Activated naive CD4-positive, alpha-beta T cell treated with anti-CD3 and anti-CD28 coated beads, Interleukin-2, amount 10 ng/mL, durations not matched to agents 7 days and 5 days (primary cell): ENCODE measurements at places on chromosomes 2 and 18.

- no peaks in the 10 kb centered on the region for H3K36me3 ChIP-seq
- no peak overlapping the region for H3K27ac ChIP-seq
Measured at GRCh38 chr18:74996055-74996454, 212.9 kb downstream of the PTGR3 start.

GRCh38 chr2:30765191-30765590, 42.1 kb downstream of the CAPN13 start:
- peaks cover 2% of the 10 kb centered on the region for H3K4me1 ChIP-seq
- H3K27me3 ChIP-seq = peaks cover 23% of the 10 kb centered on the region
- no peak overlapping the region for H3K27ac ChIP-seq
- no peak overlapping the region for H3K4me3 ChIP-seq
- H3K36me3 ChIP-seq = no peaks in the 10 kb centered on the region

DNA sequence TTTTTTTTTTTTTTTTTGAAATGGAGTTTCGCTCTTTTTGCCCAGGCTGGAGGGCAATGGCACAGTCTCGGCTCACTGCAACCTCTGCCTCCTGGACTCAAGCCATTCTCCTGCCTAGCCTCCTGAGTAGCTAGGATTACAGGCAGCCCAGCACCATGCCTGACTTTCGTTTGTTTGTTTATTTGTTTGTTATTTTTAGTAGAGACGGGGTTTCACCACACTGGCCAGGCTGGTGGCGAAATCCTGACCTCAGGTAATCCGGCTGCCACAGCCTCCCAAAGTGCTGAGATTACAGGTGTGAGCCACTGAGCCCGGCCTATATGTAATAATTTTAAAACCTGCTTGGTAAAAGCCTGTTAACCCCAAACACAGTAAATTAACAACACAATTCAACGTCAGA, 435.7 kb downstream of the LRRTM4 start:
- H3K36me3 ChIP-seq = no peaks in the 10 kb centered on the region
- no peak for DNase-seq
- no peaks in the 10 kb centered on the region for H3K27me3 ChIP-seq
- H3K4me3 ChIP-seq = no peak overlapping the region

- H3K27me3 ChIP-seq = peaks cover 9% of the 10 kb centered on the region
- no peak overlapping the region for H3K27ac ChIP-seq
- no peak overlapping the region for H3K4me3 ChIP-seq
Measured at GRCh38 chr18:58619596-58619930, 9.3 kb downstream of the ALPK2 start.

DNA sequence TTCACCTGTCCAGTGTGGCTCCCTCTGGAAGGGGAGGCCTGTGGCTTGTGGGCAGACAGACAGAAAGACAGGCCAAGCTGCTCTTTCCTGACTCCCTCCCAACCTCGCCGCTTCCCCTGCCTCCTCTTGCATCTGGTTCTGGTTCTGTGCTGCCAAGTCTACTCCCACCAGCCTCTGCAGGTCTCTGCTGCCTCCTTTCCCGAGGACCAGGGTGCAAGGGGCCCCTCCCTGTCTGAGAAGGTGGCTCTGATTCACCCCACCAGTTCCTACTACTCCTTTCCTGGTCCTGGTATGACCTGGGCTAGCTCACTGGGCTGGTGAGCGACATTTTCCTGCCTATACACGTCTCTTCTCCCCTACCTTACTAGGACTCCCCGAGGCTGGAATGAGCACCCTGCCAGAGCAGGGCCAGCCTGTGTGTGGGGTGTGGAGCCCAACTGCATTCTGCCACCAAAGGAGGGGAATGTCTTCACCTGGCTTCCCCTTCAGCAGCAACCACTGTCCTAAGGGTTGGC, 238.5 kb downstream of the CELF4 start:
- no peaks in the 10 kb centered on the region for H3K27me3 ChIP-seq
- no peaks in the 10 kb centered on the region for H3K4me1 ChIP-seq
- H3K4me3 ChIP-seq = no peak overlapping the region
- no peaks in the 10 kb centered on the region for H3K36me3 ChIP-seq
- no peak overlapping the region for H3K27ac ChIP-seq

DNA sequence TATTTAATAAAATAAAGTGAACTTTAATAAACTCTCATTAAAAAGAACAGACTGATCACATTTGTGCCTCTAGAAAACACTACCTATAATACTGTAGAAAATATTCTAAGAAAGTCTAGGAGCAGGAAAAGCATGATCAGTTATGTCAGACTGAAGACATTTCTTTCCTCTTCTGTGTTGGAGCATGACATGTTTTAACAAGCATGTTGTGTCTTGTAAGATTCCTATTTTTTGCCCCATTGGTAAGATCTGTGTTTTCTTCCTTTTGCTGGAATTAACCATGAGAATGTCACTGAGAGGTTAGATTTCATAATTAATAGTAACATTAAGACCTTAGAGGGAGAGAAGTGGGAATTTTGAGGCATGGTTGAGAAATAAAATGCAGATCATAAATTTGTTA, 27.7 kb downstream of the LAMA3 start:
- H3K27ac ChIP-seq = no peak overlapping the region
- DNase-seq = no peak
- peaks cover 17% of the 10 kb centered on the region for H3K4me1 ChIP-seq
- no peak overlapping the region for H3K4me3 ChIP-seq
- H3K36me3 ChIP-seq = no peaks in the 10 kb centered on the region

DNA sequence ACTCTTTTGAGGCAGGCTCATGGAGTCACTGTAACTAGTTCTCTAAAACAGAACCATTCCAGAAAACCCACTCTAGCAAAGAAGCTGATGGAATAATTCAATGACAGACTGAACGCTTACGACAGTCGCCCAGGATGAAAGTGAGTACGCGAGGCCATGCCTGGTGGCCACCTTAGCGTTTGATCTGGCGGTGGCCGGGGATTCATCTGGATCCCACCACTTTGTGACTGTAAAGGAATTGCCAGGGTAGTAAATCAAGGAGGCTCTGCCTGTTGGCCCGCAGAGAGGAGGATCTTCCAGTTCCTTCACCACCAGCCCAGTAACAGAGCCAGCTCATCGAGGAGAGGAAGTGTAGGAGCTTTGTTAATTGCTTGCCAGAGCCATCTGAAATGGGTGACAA, 34.6 kb downstream of the GREB1 start:
- H3K27ac ChIP-seq = no peak overlapping the region
- DNase-seq = no peak
- H3K36me3 ChIP-seq = no peaks in the 10 kb centered on the region
- no peaks in the 10 kb centered on the region for H3K4me1 ChIP-seq
- H3K4me3 ChIP-seq = no peak overlapping the region

- H3K36me3 ChIP-seq = no peaks in the 10 kb centered on the region
- no peaks in the 10 kb centered on the region for H3K27me3 ChIP-seq
- no peak overlapping the region for H3K27ac ChIP-seq
- no peak for DNase-seq
- no peaks in the 10 kb centered on the region for H3K4me1 ChIP-seq
Measured at GRCh38 chr2:81658227-81658626, 1353.7 kb upstream of the LRRTM1 start.

DNA sequence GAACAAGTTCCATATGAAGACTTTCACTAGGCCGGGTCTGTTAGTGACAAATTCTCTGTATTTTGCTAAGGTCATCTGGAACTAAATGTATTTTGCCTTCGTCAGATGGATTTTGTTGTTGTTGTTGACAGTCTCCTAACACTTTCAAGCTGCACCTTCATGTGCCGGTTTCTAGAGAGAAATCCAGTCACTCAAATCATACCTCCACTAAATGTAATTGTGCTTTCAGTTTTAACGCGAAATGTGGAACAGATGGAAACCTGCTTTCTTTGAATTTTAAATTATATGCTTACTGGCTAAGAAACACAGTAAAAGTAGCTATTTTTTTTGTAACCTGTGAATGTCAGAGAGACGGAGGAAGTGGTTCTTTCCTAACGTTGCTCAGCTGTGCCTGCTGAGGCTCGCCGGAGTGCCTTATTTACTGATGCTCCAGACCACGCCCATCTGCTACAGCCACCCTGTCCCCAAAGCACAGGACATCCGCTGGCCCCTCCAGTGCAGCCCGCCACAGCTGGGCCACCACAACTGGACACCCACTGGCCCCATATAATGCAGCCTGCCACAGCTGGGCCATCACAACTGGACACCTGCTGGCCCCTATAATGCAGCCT, 134.7 kb downstream of the PXDN start:
- peaks cover 19% of the 10 kb centered on the region for H3K27me3 ChIP-seq
- H3K36me3 ChIP-seq = no peaks in the 10 kb centered on the region
- no peak overlapping the region for H3K4me3 ChIP-seq
- H3K4me1 ChIP-seq = no peaks in the 10 kb centered on the region
- DNase-seq = no peak
- no peak overlapping the region for H3K27ac ChIP-seq

GRCh38 chr2:37802899-37803379, 122.1 kb upstream of the RMDN2 start:
- peaks cover 15% of the 10 kb centered on the region for H3K27me3 ChIP-seq

GRCh38 chr2:88959480-88960204, 268.2 kb downstream of the RPIA start:
- H3K4me1 ChIP-seq = no peaks in the 10 kb centered on the region
- no peak for DNase-seq
- no peaks in the 10 kb centered on the region for H3K36me3 ChIP-seq
- no peak overlapping the region for H3K4me3 ChIP-seq
- peaks cover 15% of the 10 kb centered on the region for H3K27me3 ChIP-seq

GRCh38 chr2:216858312-216858711, 1.6 kb downstream of the TNP1 start:
- H3K27me3 ChIP-seq = peaks cover 15% of the 10 kb centered on the region
- peaks cover 27% of the 10 kb centered on the region for H3K4me1 ChIP-seq
- no peaks in the 10 kb centered on the region for H3K36me3 ChIP-seq
- peak overlapping the region; percentile 22 for H3K27ac ChIP-seq
- no peak for DNase-seq

DNA sequence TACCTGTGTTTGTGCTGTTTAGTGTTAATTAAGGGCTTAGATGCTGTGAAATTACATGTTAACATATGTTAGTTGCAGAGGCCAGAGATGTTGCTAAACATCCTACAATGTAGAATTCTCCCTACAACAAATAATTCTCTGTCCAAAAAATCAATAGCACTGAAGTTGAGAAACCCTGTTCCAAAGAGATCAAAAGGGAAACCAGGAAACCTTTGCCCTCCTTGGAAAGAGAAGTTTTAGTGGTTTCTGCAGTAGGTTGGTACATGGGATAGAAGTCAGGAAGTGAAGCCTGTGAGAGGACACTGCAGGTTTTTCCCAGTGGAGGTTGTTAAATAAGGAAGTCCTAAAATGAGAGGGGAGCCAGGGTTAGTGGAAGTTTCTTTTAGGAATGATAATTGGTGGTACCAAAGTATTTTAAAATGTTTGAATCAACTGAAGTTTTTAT, 6.3 kb upstream of the RMDN2 start:
- DNase-seq = no peak
- H3K36me3 ChIP-seq = no peaks in the 10 kb centered on the region
- H3K4me1 ChIP-seq = no peaks in the 10 kb centered on the region
- no peak overlapping the region for H3K4me3 ChIP-seq
- H3K27me3 ChIP-seq = peaks cover 38% of the 10 kb centered on the region

DNA sequence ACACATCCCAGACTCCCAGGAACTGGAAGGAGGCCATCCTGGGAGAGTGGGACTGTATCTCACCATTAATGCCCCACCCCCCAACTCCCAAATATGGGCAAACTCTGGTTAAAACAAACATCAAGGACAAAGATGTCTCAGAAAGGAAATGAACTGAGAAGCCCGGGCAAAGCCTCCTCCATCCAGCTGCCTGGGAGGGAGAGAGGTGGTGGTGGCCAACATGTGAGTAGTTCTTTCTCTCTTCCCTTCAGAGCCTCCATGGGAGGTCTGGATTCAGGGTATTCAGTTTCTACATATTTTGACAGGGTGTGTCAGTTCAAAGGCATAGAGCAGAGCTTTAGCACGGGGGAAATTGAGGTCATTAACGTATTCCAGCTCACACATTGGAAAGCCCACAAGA, 57.5 kb downstream of the CXCR4 start:
- peaks cover 89% of the 10 kb centered on the region for H3K4me1 ChIP-seq
- peaks cover 28% of the 10 kb centered on the region for H3K36me3 ChIP-seq
- no peak for DNase-seq
- no peaks in the 10 kb centered on the region for H3K27me3 ChIP-seq
- peak overlapping the region; percentile 15 for H3K27ac ChIP-seq

DNA sequence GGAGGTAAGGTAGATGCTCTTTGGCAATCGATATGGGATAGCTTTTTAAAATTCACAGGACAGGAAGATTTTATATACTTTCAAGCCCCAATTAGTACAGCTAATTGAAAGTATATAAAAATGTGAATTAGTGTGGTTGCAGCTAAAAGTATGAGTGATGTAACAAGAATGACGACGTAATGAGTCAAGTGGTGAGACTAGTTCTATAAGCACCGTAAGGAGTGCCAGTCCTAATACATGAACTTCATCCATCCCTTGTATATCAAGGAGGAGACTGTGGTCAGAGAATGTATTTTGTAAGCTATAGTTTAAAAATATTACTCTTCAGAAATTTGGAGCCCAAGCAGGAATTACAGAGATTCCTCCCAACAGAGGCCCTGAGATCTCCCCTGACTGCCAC, 25.8 kb downstream of the DNAJC27 start:
- no peak overlapping the region for H3K4me3 ChIP-seq
- no peaks in the 10 kb centered on the region for H3K27me3 ChIP-seq
- no peak for DNase-seq
- no peaks in the 10 kb centered on the region for H3K4me1 ChIP-seq
- peaks cover 23% of the 10 kb centered on the region for H3K36me3 ChIP-seq
